WTC11 (cell line): ENCODE measurements at places on chromosomes 7 and 10. TPM values are rescaled to one million over a fixed set of nuclear protein-coding genes. Genes with fewer than 3 reads are reported as not detected.

The ITPRID1 gene
- 0.98 to 1.4 TPM (median 1.1 TPM) in 3 replicates for total RNA-seq

GRCh38 chr7:28800150-28800549, 158.0 kb downstream of the TRIL start:
- no peaks in the 10 kb centered on the region for H3K36me3 ChIP-seq
- DNase-seq: no peak
- H3K4me1 ChIP-seq: peaks cover 2% of the 10 kb centered on the region; the same call in 1 of the 2 replicates
- no peak overlapping the region for H3K27ac ChIP-seq
- H3K27me3 ChIP-seq: peaks cover 11% of the 10 kb centered on the region
- H3K4me3 ChIP-seq: no peak overlapping the region

DNA sequence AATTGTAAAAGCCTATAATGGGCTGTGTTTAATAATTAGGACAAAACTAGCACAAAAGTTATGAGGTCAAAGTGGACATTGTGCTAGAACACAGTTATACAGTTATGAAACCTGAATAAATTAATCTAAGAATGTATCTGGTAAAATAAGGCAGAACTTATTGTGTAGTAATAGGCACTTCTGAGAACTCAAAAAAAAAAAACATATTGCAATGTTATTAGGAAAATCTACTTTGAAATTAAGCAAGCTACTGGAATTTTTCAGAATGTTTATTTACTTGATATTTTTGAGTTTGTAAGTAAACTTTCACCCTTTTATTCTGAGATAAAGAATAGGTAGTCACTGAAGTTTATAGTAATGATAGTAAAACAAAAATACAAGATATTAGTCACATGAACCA, 135.8 kb upstream of the ABCB5 start:
- H3K27ac ChIP-seq: no peak overlapping the region
- no peaks in the 10 kb centered on the region for H3K36me3 ChIP-seq
- H3K4me3 ChIP-seq: no peak overlapping the region
- no peaks in the 10 kb centered on the region for H3K27me3 ChIP-seq
- no peak for DNase-seq

DNA sequence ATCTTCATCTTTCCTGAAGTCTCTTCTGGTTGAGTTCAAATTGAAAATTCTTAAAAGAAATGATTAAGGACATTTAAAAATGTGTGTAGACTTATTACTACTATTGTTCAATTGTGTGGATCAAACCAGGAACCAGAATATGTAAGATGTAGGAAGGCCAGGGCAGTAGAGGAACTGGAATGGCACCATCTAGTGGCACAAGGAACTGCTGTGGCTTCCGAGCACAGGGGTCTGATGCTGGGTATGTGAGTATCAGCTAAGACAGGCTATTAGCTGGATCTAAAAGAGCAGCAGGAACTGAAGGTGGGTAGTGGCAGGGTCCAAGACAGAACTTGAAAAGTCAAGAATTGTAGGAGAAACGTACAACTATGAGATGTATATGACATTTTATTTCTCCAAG, 247.3 kb downstream of the SEMA3A start:
- peak; percentile 54 for DNase-seq
- no peak overlapping the region for H3K4me3 ChIP-seq
- H3K36me3 ChIP-seq: no peaks in the 10 kb centered on the region
- no peaks in the 10 kb centered on the region for H3K27me3 ChIP-seq

GRCh38 chr7:106887421-106887820, 22.3 kb downstream of the PIK3CG start:
- 0 out of 2 replicates have a peak, but pooled peaks cover 3% of the 10 kb centered on the region for H3K27me3 ChIP-seq
- peaks cover 9% of the 10 kb centered on the region for H3K36me3 ChIP-seq
- no peak overlapping the region for H3K4me3 ChIP-seq
- no peak for DNase-seq
- no peak overlapping the region for H3K27ac ChIP-seq
- peaks cover 6% of the 10 kb centered on the region; the same call in 1 of the 2 replicates for H3K4me1 ChIP-seq

DNA sequence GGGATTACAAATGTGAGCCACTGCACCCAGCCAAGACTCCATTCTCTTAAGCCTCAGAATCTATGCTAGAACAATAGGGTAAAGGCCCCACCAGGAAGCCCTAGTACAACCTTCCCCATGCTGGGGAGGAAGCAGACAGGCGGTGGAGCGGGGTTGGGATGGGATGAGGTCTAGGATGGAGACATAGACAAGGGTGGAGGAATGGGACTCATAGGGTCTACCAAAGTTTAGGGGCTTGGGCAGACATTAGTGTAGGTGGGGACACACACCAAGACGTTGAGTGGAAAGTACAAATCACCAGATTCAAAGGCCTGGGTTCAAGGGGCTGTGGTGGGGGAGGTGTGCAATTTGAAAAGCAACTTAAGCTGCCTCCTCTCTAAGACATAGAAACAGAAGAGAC, 19.3 kb downstream of the PRSS2 start:
- peaks cover 20% of the 10 kb centered on the region for H3K27me3 ChIP-seq
- H3K36me3 ChIP-seq: no peaks in the 10 kb centered on the region
- no peak overlapping the region for H3K4me3 ChIP-seq
- H3K4me1 ChIP-seq: peaks cover 21% of the 10 kb centered on the region

GRCh38 chr7:42935861-42936260, 3.7 kb downstream of the MRPL32 start:
- no peak overlapping the region for H3K4me3 ChIP-seq
- H3K27me3 ChIP-seq: no peaks in the 10 kb centered on the region
- H3K4me1 ChIP-seq: peaks cover 1% of the 10 kb centered on the region
- peaks cover 31% of the 10 kb centered on the region for H3K36me3 ChIP-seq
- no peak overlapping the region for H3K27ac ChIP-seq

- no peaks in the 10 kb centered on the region for H3K36me3 ChIP-seq
- H3K4me3 ChIP-seq: no peak overlapping the region
- DNase-seq: no peak
- H3K27ac ChIP-seq: no peak overlapping the region
- H3K4me1 ChIP-seq: peaks cover 6% of the 10 kb centered on the region; the same call in 1 of the 2 replicates
- no peaks in the 10 kb centered on the region; the same call in 1 of the 2 replicates for H3K27me3 ChIP-seq
Measured at GRCh38 chr10:113309791-113310190, 243.1 kb upstream of the HABP2 start.

DNA sequence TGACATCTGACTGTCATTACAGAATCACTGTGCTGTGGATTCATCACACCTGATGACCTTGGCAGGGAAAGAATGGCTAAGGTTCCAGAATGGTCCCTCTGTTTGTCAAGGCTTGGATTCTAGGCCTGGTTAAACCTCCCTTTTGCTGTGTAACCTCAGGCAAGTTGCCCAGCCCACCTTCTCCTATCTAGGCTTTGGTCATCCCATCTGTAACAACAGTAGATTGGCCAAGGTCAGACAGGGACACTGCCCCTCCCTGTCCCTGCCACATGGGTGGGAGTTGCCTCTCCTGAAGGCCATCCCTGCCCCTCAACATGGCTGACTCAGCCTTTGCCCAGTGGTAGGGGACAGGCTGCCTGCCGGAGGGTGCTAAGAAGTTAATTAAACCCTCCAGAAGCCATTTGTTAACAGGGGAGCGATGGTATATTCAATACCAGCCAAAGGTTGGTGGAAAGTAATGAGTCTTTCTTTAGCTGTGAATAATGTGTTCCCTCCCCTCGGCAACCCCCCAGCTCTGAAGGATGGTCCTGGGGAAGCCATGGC, 149.8 kb upstream of the PCBD1 start:
- H3K27ac ChIP-seq: no peak overlapping the region
- no peaks in the 10 kb centered on the region for H3K4me1 ChIP-seq
- DNase-seq: no peak
- H3K4me3 ChIP-seq: no peak overlapping the region
- H3K27me3 ChIP-seq: peaks cover 3% of the 10 kb centered on the region; the same call in 1 of the 2 replicates

DNA sequence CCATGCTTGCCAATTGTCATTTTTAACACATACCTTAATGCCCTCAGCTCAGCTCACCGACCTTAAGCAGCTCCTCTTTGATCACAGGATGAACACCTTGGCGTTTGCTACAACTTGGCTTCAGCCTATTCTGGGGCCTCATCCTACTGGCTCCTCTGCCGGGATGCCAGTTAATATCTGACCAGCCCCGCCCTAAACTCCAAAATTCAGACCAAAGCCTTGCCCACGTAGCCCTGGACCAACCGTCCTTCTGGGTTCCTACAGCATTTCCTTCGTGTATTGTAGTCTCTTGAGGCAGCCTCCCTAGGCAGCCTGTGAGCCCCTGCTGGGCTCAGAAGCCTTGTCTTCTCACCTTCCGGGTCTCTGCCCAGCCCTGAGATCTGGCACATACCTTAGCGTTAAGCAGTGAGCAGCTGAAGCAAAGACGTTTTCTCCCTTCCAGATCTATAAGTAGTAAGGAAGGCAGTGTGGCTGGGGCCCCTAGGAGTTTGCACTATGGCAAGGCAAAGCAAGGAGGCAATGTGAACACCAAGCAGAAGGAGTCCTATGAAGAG, 836 bp downstream of the ENO4 start:
- H3K4me3 ChIP-seq: peak overlapping the region; percentile 89
- no peaks in the 10 kb centered on the region for H3K36me3 ChIP-seq
- H3K27ac ChIP-seq: no peak overlapping the region
- peaks cover 20% of the 10 kb centered on the region for H3K27me3 ChIP-seq

- H3K4me1 ChIP-seq: peaks cover 18% of the 10 kb centered on the region
- no peaks in the 10 kb centered on the region for H3K36me3 ChIP-seq
- no peak overlapping the region for H3K4me3 ChIP-seq
- H3K27me3 ChIP-seq: no peaks in the 10 kb centered on the region
Measured at GRCh38 chr7:18846765-18847215, 270.6 kb downstream of the TWIST1 start.

DNA sequence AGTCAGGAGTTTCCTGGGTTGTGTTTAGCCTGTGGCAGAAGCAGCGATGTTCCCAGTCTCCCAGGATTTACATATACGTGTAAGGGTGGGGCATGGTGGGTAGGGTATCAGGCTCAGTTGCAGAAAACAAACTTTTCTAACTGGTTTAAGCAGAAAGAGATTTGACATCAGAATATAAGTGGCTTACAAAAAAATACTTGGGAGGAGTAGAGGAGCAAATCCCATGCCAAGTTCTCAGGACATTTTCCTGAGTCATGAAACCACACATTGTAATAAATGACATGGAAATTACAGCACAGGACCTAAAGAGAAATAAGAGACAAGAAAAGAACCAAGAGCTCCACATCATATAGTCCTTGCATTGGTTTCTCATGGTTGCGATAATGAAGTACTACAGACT, 26.2 kb upstream of the FRMD4A start:
- H3K4me3 ChIP-seq: no peak overlapping the region
- no peak for DNase-seq
- H3K27ac ChIP-seq: no peak overlapping the region
- no peaks in the 10 kb centered on the region for H3K27me3 ChIP-seq
- no peaks in the 10 kb centered on the region for H3K36me3 ChIP-seq

GRCh38 chr7:54810401-54810800, 51.4 kb upstream of the SEC61G start:
- no peak overlapping the region for H3K27ac ChIP-seq
- no peak for DNase-seq
- peaks cover 20% of the 10 kb centered on the region for H3K36me3 ChIP-seq

- H3K4me3 ChIP-seq: no peak overlapping the region
- no peak overlapping the region for H3K27ac ChIP-seq
- H3K27me3 ChIP-seq: no peaks in the 10 kb centered on the region
Measured at GRCh38 chr7:80488406-80488805, 23.5 kb downstream of the GNAT3 start.

The CACNB2 gene
- 3.2 to 4.4 TPM (median 3.3 TPM) in 3 replicates for total RNA-seq

GRCh38 chr7:141511676-141512396, 39.4 kb upstream of the AGK start:
- peaks cover 45% of the 10 kb centered on the region for H3K36me3 ChIP-seq
- H3K4me1 ChIP-seq: peaks cover 20% of the 10 kb centered on the region
- H3K27ac ChIP-seq: peak overlapping the region; percentile 75
- peak overlapping the region; percentile 74 for H3K4me3 ChIP-seq

GRCh38 chr7:150479023-150479716, 28.7 kb downstream of the GIMAP8 start:
- H3K4me3 ChIP-seq: no peak overlapping the region
- no peak overlapping the region for H3K27ac ChIP-seq
- H3K36me3 ChIP-seq: no peaks in the 10 kb centered on the region
- no peak for DNase-seq

GRCh38 chr10:58513188-58514110, 777 bp downstream of the BICC1 start:
- H3K4me3 ChIP-seq: peak overlapping the region; percentile 76
- H3K4me1 ChIP-seq: peaks cover 11% of the 10 kb centered on the region
- H3K27ac ChIP-seq: no peak overlapping the region
- H3K27me3 ChIP-seq: peaks cover 23% of the 10 kb centered on the region

The FBXO24 gene
- 0.70 to 1.3 TPM (median 0.94 TPM) in 3 replicates for total RNA-seq

DNA sequence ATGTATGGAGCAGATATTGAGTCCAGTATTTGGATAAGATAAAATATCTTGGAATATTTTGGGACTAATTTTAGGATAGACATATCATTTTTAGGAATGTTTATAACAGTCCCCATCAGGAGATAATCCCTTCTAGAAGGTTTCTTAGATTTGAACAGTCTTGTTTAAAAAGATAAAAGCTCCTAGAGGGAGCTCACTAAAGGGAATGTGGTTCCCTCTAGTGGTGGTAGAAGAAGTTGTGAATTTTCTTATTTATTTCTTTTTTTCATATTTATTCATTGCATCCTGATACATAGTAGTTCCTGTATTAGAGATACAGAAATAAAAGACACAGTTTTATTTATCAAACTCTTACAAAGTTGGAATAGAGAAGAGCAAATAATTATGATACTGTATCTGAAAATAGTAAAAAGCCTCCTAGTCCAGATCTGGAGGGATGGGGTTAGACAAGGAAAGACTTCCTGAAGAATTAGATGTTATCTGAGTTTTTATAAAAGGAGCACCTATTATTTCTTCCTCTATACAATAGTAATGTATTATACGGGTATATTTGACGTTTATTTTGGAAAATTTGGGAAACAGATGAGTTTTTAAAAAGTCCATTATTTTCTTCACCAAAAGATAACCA, 24.5 kb upstream of the KLF14 start:
- H3K4me1 ChIP-seq: no peaks in the 10 kb centered on the region
- H3K27me3 ChIP-seq: no peaks in the 10 kb centered on the region
- H3K36me3 ChIP-seq: no peaks in the 10 kb centered on the region
- no peak overlapping the region for H3K27ac ChIP-seq

GRCh38 chr7:131480384-131481315, 75.8 kb downstream of the PODXL start:
- H3K36me3 ChIP-seq: peaks cover 5% of the 10 kb centered on the region; the same call in 1 of the 2 replicates
- peaks cover 5% of the 10 kb centered on the region for H3K4me1 ChIP-seq
- H3K4me3 ChIP-seq: no peak overlapping the region
- H3K27me3 ChIP-seq: no peaks in the 10 kb centered on the region
- DNase-seq: no peak

DNA sequence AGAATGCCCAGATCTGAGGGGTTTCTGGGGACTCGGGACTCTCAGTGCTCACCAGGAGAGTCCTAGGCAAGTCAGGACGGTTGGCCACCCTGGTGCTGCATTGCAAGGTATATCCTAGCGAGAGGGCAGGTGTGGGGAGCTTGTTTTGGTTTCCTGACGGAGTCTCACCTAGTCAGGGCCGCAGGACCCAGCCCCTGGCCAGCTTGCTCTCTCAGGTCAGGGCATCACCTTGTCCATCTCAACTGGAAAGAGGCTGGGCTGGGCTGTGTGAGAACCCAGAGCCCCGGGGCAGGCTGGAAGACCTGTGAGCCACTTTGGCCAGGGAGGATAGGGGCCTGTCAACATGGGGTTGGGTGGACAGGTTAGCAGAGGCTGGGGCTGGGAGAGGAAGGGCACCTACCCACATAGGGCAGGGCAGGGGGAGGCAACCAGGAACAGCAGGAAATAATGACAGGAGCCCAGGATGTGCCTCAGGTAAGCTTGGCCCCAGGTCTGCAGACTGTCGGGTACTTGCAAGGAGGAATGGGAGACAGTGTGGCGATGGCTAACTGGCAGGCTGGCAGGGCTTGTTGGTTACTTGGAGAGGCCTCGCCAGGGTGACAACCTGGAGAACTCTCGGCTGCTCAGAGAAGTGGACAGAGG, 31.5 kb downstream of the DNAJB12 start:
- no peak overlapping the region for H3K27ac ChIP-seq
- H3K4me1 ChIP-seq: peaks cover 53% of the 10 kb centered on the region
- H3K4me3 ChIP-seq: no peak overlapping the region
- no peaks in the 10 kb centered on the region for H3K27me3 ChIP-seq
- DNase-seq: no peak
- H3K36me3 ChIP-seq: no peaks in the 10 kb centered on the region
